MV-4-11 (cell line): ENCODE measurements at places on chromosomes 4 and X.

DNA sequence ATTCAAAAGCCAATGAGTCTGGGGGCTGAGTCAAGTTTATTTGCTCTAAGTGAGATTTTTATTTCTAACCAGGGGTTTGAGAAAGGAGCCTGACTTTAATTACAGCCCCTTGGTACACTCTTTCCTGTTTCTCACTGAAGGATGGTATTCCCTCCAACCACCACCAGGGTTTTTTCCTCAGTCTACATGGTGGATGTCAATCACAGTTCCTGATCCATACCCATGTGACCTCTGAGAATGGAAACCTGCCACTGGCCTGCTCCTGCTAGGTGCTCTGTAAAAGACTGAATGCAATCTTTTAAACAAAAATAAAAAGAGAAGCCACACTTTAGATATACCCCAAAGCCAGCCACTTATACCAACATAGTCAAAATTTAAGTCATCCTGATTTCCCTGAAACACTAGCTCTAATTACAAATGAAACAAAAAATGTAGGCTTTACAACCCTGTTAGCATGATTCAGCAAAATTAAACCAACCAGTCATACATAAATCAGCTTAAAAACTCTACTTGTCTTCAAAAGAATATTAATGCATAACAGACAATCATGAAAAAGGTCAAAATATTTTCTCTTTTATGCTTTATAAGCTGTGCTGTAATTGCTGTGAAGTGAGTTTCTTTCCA is 112.1 kb upstream of the NWD2 start:
- no peak for DNase-seq

- DNase-seq, result peak; percentile 91
These were observed 33.6 kb upstream of the TBC1D9 start for GRCh38 chr4:140789759-140790158.

- no peak for DNase-seq
These were observed 97.9 kb upstream of the PDHA1 start for GRCh38 chrX:19245711-19246269.

- DNase-seq, result peak; percentile 47
These were observed 5.9 kb upstream of the EIF1AX start for GRCh38 chrX:20147561-20147960.

DNA sequence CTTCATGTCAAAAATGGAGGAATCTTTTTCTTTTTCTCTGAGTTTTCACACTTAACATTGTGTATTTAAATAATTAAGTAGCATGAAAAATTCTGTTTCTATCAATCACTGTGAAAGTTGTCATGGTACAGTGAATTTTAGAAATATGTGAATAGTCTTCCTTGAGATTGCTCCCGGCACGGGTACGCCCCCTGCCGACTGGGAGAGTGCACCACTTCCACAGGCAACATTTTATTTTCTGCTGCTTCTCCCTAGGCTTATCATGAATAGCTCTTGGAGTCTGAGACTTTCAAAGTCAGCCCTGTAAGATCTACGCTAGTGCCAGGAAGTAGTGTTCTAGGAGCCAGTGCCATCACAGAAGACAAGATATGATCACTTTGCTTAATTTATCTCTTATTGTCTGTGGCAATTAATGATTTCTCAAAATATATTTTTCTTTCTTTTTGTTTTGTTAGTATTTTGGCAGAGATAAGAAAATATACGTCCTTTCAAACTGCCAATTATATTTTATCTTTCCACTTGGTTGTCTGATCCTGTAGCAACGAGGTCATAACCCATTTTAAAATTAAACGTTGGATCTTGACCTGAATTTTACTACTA is 763.8 kb upstream of the AADAT start:
- peak; percentile 9 for DNase-seq

DNA sequence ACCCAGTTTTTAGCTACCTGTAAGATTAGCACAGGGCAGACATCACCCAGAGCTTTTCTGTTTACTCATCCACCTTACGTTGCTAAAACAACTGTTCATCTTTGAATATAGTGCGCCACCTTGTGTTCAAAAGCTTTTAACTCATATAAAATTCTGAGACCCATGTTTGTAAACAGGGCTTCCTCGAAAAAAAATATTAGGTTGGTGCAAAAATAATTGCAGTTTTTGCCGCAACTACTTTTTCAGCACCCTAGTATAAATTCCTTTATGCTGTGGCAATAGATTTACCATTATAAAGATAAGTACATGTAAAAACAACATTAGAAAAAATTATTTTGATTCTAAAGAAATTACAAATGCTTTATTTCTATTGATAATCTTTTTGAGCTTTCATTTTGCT is 147.9 kb downstream of the LRBA start:
- DNase-seq, result peak; percentile 75

DNA sequence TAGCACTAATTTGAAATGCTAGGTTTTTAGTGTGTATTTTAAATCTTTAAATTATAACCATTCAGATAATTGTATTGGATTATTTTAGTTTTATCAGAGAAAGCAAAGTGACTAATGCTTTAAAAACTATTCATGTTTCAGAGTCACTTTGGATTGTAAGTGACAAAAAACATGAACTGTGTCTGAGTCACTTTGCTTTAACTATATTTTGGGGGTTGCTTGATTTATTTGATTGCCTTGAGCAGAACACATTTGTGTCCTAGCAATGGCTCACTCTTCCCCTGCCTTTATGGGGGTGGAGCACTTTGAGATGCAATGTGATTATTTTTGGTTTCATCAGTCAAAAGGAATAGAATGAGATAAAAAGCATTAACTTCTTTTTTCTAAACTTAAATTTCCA is 188.4 kb upstream of the ARX start:
- no peak for DNase-seq

- no peak for DNase-seq
These were observed 1002.9 kb upstream of the IGFBP7 start for GRCh38 chr4:58113126-58113525.

- DNase-seq, result no peak
These were observed 16.8 kb upstream of the ZCCHC13 start for GRCh38 chrX:74286950-74287740.

- no peak for DNase-seq
These were observed 62.1 kb upstream of the ANTXR2 start for GRCh38 chr4:80134936-80135701.

DNA sequence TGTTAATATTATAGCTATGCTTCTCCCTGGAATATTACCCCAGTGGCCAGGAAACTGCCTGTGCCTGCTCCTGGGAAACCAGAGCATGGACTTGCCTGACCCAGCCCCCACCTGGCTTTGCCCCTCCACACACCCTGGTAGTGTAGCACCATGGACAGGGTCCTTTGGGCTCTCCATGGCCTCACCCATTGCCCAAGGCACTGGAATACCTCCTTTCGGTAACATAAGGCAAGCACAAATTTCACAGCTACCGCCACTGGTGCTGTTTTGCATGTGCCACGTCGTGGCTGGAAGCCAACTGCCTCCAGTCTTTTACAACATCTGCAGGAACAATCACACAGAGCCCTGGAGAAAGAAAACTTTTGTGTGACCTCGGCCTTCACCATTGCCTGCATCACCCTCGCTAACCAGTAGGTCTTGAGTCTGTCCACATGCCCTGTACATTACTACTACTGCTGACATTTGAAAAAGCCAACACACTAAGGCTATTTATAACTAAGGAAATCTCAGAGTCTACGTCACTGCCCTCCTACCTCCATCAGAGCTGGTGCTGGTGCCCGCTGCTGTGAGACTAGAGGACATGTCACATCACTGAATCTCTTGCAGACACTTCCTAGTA is 47.7 kb downstream of the HPGD start:
- DNase-seq, result no peak

GRCh38 chr4:24639714-24640113 is 55.4 kb upstream of the DHX15 start:
- DNase-seq, result no peak

DNA sequence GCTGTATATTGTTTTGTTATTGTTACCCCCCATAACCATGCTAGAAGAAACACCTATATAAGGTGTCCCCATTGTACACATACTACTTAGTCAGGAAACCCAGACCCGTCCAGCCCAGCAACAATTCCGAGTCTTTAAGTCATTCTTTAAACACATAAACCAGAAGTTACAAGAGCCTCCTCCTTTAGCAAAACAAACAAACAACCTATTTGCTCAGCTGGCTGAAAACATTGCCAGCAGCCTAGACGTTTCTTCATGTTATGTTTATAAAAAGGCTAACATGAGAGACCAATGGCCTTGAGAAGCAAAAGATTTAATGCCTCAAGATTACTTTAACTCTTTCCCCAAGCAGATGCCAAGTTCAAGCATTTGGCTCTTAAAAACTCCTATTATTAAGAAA is 1.4 kb downstream of the ACOX3 start:
- DNase-seq, result no peak

DNA sequence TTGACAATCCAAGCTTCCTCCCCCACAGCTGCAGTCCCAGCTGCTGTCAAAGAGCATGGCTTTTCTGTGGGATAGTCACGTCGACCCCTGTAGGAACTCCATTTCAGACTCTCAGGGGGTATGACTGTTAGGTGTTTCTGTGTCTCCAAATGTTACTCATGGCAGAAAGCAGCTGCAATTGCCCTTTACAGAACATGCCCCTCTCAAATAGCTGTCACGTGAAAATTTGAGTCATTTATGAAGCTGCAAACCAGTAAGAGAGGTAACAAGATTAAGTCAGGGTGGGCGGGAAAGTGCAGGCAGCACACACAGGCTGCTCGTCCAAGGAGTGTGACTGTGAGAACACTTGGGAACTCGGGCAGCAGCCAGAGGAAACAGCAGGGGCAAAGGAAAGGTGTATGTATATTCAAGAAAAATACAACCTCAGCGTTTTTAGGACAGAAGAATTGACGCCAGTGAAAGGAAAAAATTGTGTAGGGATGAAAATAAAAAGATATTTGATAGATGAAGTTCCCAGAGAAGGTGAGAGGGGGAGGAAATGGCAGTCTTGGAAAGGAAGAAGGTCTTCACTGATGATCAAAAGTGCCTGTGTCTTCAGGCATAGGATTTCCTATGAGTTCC is 66.5 kb upstream of the TMEM184C start:
- no peak for DNase-seq

DNA sequence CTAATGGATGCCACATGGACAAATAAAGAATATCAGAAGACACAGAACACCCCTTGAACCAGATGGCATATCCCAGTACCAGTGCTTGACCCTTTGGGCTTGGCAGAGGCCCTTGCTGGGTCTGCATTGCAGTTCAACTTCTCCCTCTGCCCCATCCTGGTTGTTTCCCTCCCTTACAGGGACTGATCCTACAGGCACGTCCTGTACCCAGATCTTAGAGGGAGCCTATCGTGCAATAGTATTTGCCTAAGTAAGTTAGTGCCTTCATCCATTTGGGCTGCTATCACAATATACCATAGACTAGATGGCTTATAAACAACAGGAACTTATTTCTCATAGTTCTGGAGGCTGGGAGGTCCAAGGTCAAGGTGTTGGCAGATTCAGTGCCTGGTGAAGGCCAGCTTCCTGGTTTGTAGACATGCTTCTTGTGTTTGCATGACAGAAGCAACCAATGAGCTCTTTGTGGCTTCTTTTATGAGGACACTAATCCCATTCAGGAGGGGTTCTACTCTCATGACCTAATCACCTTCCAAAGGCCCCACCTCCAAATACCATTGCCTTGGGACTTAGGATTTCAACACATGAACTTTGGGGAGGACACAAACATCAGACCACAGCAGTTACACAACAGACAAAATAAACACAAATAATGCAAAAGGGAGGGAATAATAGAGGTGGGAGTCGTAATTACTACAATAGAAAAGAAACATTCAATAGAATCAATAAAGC is 146.5 kb upstream of the MSX1 start:
- peak; percentile 17 for DNase-seq

- DNase-seq, result no peak
These were observed 71.9 kb upstream of the RPS6KA6 start for GRCh38 chrX:84259868-84260267.

GRCh38 chrX:19382555-19383145 is 38.9 kb downstream of the PDHA1 start:
- peak; percentile 46 for DNase-seq

GRCh38 chr4:19945501-19945900 is 306.2 kb upstream of the SLIT2 start:
- DNase-seq, result no peak

GRCh38 chrX:53594354-53594753 is 92.2 kb downstream of the HUWE1 start:
- DNase-seq, result peak; percentile 82

DNA sequence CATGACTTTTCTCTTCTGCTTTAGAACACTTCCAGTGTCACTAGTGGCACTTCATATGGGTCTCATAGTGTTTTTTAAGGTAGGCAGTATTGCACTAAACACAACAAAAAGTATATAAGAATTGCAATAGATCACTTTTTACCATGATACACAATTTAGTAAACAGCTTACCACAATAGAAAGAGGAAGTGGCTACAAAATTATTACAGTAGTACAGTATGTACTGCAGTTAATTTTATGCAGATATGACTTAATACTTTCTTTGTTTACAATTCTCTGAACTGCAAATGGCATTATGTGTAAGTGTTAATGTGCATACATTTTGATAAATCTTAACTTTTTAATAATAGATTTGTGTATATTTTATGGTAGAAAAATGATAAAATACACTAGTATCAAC is 157.3 kb downstream of the RRAGB start:
- no peak for DNase-seq

DNA sequence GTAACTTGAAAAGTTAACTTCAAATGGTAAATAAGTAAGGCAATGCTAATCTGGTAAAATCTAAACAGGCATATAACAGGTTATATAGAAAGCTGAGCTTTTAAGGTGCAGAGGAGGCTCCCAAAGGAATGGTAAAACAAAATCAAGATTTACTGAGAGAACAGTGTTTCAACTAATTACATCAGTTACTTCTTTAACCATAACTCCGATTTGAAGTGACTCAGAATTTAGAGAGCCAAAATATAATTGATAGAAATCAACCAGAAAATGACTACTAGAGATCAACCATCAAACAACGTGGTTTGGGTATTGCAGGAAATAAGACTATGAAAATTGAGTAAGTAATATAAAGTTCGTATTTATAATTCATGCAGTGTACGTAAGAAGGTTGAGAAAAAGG is 6.9 kb downstream of the G3BP2 start:
- no peak for DNase-seq

GRCh38 chr4:14916554-14917297 is 85.6 kb upstream of the CPEB2 start:
- no peak for DNase-seq

DNA sequence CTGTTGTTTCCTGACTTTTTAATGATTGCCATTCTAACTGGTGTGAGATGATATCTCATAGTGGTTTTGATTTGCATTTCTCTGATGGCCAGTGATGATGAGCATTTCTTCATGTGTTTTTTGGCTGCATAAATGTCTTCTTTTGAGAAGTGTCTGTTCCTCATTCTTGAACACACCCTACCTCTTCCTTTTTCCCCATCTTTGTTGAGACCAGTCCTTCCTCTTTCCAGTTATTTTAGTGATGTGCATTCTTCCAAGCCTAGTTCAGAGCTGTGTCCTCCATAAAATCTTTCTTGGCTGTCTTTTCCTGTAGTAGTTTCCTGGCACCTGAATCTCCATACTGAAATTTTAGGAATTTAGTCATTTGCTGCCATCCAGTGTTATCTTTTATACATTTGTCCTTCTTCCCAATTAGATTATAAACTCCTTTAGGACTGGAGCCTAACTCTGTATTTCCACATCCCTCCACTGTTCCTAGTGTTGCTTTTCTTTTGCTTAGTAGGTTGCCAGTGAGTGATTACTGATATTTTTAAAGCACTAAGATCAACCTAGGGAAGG is 11.4 kb downstream of the FHIP1A start:
- DNase-seq, result peak; percentile 72
